ENCODE measurements at places on chromosomes 16 and 17.

DNA sequence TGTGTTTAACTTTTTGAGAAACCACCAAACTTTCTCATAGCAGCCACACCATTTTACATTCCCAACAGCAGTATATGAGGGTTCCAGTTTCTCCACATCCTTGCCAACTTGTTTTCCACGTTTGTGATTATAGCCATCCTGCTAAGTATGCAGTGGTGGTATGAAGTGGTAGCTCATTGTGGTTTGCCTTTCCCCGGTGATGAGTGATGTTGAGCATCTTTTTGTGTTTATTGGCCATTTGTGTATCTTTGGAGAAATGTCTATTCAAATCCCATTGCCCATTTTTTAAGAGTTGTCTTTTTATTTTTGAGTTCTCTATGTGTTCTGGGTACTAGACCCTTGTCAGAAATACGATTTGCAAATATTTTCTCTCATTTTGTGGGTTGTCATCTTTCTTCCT, 17.4 kb downstream of the SF3B3 start:
- no peak for DNase-seq

DNA sequence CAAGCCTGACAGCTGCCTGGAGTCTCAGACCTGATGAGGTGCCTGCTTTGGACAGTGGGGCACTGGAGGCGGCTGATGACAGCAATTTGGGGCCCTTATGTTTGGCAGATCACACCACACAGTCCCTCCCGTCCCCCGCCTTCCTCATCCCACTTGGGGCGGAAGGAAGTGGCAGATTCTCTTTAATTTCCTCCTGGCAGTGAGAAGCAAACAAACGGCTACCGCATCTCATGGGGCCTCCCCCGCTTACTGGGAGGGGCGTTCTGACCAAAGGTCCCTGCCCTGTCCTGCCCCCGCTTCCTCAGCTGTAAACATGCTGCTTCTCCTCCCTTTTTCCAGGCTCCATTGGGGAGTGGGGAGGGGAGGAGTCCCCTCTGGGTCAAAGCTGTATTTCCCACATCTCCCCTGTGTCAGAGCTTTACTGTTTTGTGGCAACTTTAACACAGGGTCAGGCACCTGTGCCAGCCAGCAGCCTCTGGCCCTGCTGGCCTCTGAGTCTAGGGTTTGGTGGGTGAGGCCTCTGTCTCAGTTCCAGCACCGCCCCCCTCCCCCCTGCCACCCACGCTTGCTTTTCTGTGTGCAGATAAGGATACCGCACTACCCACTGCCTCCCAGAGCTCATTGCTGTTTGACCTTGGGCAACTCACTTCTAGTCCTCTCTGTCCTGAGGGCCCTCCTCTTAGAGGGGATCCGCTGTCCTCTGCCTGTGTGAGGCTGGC, 5.4 kb upstream of the NFATC3 start:
- DNase-seq, result peak; percentile 97

DNA sequence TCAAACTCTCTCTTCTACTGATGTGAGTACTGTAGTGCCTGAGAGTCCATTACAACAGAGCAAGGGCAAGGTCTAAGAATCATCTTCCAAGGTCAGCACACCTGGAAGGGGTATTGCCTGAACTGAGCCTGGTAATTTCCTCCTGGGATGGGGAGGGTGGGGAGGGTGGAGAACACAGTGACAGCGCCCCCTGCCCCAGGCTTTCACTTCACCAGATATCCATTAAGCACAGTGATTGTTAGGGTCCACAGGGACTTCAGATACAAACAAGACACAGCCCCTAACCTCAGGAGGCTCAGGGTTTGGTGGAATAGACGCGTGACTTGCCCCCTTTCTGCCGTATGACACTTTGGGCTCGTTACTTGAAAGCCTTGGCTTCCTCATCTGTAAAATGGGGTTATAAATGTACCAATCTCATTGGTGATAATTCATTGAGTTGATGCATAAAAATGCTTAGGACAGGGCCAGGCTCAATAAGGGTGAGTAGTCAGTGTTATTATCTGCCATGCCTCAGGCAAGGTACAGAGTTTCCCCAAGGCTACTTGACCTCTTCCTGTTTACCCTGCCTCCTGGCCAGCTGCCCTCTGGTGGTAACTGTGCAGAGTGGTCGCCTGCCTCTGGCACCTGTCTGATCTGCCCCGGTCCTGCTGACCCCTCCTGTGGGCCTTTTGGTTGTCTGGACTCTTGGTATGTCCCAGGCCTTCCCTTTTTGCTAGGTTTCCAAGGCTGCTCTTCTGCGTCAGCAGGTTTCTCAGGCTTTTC, 13.1 kb upstream of the BRD7 start:
- DNase-seq, result no peak

DNA sequence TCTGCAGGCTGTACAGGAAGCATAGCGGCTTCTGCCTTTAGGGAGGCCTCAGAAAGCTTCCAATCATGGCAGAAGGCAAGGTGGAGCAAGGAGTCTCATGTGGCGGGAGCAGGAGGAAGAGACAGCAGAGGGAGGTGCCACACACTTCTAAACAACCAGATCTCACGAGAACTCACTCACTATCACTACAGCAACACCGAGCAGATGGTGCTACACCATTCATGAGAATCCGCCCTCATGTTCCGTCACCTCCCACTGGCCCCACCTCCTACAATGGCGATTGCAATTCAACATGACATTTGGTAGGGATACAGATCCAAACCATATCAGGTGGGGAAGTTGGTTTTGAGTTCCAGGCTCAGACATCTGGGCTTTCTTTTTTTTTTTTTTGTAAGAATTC, 31.9 kb upstream of the NUDT7 start:
- no peak for DNase-seq

GRCh38 chr16:26791169-26791568, 275.6 kb upstream of the C16orf82 start:
- DNase-seq, result no peak

GRCh38 chr17:9487406-9487805, 88.2 kb downstream of the STX8 start:
- DNase-seq, result no peak

GRCh38 chr17:62913991-62914570, 52.0 kb upstream of the TANC2 start:
- no peak for DNase-seq

DNA sequence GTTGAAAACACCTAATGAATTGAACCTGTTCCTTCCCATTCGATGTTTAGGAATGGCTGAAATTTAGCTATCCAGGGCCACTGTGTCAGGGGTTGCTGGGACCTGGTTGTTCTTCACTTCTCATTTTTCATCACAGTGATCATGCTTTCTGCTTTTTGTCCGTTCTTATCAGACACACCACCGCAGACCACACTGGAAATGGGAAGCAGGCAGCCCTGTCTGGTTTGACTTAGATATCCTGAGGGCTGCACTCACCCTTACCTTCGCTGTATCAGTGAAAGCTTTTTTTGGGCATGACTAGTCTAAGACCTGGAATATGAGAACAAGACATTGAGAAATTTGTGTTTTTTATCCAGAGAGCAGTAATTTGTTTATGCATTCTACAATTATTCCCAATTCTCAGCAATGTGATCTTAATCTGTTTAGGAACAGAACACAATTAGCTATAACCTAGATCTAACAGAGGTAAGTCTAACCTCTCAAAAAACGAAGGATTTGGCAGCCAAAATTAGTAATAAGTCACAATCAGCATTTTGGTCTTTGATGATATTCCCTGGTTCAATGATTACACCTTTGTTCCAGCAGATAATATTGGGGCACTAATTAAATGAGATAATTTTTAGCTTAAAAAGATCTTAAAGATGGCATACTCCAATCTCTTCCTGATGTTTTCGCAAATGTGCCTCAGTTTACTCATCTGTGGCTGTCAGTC, 126.0 kb upstream of the GOT2 start:
- no peak for DNase-seq

DNA sequence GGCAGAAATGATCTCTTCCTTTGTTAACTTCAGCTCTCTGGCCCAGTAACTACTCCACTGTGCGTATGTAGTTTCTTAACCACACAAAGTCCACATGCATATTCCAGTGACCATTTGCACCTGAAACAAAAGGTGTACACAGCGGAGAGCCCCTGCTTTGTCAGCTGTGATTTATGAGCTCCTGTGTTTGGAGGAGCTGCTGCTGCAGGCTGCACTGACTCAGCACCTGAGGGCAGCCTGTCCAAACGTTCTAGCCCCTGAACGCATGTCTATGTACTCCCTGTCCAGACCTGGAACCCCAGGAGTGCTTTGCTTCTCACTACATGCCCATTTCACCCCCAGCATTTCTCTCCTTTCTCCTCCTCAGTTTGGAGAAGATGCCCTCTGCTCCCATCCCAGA, 216.1 kb downstream of the ABCC12 start:
- no peak for DNase-seq

GRCh38 chr17:43661699-43662412, at the start of gene MEOX1:
MEOX1 (minus strand) TSS chr17:43661922; CDS start chr17:43661534, 388 bp downstream.
- no peak for DNase-seq

GRCh38 chr16:75108792-75109731, 7.5 kb downstream of the LDHD start:
- peak; percentile 84 for DNase-seq

GRCh38 chr16:31430380-31431052, 2.4 kb upstream of the COX6A2 start:
- DNase-seq, result peak; percentile 24

DNA sequence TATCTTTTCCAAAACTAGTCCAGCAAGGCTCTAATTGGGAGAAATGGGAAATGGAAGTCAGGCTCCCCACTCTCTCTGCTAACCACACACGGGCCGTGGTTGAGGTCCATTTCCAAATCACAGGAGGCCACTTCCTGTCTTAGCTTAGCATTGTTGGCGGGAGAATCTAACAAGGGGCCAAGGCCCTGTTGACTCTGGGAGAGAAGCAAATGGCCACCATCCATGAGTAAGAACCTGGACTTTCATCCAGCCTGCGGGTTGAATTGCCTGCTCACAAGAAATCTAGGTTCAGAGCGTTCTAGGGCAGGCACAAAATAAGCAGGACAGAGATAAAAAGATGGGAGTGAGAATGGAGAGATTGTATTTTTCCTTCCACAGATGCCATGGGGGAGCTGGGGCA, 5.7 kb downstream of the FAM20A start:
- DNase-seq, result no peak

- no peak for DNase-seq
These were observed 105.5 kb downstream of the KPNA2 start for GRCh38 chr17:68141050-68141449.

- no peak for DNase-seq
These were observed 4.3 kb downstream of the PER1 start for GRCh38 chr17:8147805-8148404.

GRCh38 chr17:67326440-67326839, 39.9 kb downstream of the PSMD12 start:
- no peak for DNase-seq

DNA sequence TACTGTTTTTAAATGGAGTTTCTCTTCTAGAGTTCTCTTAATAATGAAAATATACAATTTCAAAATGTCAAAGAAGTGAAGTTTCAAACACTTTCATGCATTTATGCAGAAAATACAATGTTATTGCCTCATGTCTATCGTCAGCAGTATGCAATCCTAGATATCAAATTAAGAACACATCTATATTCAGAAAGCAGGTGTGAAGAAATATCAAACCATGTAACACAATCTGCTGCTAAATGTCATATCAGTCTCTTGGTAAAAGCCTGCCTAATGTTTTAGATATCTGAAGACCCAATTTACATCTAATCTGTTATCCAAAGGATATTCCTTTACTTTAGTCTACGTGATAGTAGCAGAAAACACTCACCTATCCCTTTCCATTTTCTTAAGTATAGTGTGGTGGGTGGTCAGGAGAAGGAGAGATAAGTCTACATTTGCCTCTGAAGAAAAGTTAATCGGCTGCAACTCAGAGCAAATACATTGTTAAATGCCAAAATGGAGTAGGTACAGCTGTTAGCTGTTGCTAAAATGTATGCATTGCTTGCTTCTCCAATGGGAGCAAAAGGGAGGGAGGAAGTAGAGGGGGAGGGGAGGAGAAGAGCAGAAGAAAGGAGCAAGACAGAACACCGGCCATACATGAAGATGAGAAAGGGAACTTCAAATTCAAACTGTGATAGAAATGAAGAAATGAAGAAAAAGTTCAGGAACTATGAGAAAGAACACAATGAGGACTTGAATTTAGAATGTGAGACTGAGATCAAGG, 64.9 kb downstream of the ITFG1 start:
- no peak for DNase-seq

- peak; percentile 66 for DNase-seq
These were observed 49.0 kb downstream of the BCL7C start for GRCh38 chr16:30844671-30845449.

GRCh38 chr17:74759941-74760340, 11.5 kb downstream of the NHERF1 start:
- no peak for DNase-seq

DNA sequence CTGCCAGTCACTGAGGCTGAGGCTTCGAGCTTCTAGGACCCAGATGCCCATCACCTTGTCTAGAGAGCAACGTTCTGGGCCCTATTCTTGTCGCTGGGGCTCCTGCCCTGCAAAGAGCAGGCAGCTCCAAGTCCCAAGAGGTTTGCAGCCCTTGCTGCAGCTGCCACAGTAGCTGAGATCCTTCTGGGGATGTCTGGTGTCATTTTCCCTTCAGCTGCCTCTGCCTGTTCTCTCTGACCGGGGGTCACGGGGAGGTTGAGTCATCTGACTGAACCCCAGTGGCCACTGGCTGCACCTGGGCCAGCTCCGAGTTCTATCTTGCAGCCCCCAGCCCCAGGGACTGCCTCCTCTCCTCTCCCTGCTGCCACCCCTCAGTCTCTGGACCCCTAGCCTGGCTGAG, 4.9 kb downstream of the WSCD1 start:
- DNase-seq, result no peak

GRCh38 chr17:75060434-75061054, 13.5 kb downstream of the KCTD2 start:
- no peak for DNase-seq

- peak; percentile 63 for DNase-seq
These were observed 12.6 kb upstream of the RNF222 start for GRCh38 chr17:8409966-8410882.

DNA sequence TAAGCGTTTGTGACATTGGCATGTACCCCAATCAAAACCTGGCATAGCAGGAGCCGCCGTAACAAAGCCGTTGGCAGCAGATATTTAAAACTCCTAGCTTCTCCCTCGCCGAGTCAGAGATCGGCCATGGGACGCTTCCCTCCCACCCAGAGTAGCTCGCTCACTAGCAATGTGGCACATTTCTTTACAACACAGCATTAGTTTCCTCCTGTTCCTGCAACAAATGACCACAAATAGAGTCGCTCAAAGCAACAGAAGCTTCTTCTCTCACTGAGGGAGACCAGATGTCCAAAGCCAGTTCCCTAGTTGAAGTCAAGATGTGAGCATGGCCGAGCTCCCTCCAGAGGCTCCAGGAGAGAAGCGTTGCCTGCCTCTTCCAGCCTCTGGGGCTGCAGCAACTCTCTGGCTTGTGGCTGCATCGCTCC, 106.7 kb downstream of the RBFOX3 start:
- DNase-seq, result no peak

GRCh38 chr17:61139219-61139618, 260.4 kb upstream of the TBX2 start:
- DNase-seq, result peak; percentile 69

DNA sequence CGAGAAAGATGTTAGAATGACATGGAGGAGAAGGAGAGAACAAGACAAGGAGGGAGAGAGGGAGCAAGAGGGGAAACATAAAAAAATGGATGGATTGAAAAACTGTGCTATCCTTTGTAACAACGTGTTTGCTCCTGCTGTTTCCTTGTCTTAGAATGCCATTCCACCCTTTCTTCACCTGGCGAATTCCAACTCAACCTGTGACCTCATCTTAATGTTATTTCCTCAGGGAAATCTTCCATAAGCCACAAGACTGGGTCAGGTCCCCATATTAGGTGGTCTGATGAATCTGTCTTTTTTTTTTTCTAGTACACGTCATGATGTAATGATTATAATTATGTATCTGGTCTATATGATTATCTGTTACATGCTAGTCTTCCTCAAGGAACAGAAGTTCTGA, 195.0 kb upstream of the MAF start:
- no peak for DNase-seq

Data from T-helper 2 cell (primary cell).